ENCODE measurements at places on chromosomes 6 and 20. TPM values are rescaled to one million over a fixed set of nuclear protein-coding genes. Genes with fewer than 3 reads are reported as not detected.
A peak's percentile ranks its signal among the peaks of the same experiment; 100 is the strongest.

Gene LRFN2
- 0.08 TPM for total RNA-seq

DNA sequence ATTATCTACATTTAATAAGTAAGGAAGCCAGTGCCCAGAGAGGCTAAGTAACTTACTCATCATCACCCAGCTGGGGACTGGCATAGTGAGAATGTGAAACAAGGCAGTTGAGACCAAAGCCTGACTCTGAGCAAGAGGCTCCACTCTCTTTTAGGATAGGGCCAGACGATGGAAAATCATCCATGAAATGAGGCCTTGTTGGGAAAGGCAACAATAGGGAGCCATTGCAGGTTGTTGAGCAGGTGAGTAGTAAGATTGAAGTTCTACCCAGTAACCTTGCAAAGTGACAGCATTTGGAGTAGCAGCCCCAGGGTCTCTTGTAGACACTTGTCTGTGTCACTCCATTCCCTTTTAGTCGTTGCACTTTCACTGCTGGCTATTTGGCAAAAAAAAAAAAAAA is 2.5 kb upstream of the CPNE5 start:
- ATAC-seq = no peak

GRCh38 chr6:18392346-18392877 is 5.3 kb downstream of the RNF144B start:
- ATAC-seq = no peak

- ATAC-seq = no peak
These were observed 51.5 kb downstream of the KCNS1 start for GRCh38 chr20:45049438-45049837.

DNA sequence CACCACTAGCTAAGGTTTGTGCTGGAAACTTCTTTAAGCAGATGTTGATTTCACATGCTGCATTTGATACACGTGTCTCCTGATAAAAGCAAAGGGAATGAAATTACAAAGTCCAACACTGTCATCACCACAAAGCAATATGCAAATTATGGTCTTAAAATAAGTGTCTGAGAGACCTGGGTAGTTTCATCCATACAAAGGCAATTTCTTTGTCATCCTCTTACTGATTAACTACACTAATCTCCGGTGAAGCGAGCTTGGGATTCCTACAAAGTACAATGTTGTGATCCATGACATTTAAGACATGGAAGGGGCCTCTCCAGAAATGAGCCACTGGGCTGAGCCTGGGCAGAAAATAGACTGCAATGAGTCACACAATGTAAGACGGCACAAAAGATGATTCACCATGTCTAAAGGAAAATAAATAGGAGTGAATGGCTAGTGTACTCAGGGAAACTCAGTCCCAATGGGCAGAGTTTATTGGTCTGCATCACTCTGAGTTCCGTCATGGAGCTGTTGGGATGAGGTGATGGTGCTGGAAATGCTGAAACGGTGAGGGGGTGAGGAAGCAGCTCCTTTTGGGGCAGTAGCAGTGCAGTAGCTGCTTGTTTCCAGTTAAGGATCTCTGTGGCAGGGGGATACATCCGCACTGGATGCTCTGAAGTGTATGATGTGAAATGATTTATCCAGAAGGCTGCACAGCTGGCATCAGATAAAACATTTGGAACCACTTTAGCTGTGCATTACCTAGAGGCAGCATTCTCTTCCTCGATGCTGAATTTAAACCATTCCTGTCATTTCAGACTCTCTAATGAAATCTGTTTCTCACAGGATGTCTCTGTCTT is 103.3 kb downstream of the IBTK start:
- ATAC-seq = peak; percentile 86

- peak; percentile 58 for ATAC-seq
These were observed 69.6 kb downstream of the SSR1 start for GRCh38 chr6:7243179-7243981.
